NCI-H1436 (cell line): ENCODE measurements at places on chromosomes 7 and 10.
A peak's percentile ranks its signal among the peaks of the same experiment; 100 is the strongest.

- no peak for DNase-seq
Measured at GRCh38 chr10:74889662-74889998, 63.2 kb downstream of the KAT6B start.

DNA sequence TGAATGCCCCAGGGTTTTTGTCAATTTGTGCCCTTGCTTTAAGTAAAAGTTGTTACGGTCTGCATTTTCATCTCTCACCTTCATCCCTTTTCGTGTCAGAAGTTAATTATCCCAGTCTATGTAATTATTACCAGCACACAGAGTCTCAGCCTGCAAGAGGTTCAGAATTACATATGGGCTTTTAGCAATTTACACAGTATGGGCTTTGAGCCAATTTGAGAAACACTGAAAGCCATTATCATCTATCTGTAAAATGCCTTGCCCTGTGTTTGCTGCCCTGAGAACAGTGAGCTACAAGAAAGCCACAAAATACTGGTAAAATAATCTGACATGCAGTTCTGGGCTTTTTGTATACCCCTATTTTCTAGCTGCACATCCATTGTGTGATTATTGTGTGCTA, 125.6 kb upstream of the STEAP4 start:
- DNase-seq = peak; percentile 80

DNA sequence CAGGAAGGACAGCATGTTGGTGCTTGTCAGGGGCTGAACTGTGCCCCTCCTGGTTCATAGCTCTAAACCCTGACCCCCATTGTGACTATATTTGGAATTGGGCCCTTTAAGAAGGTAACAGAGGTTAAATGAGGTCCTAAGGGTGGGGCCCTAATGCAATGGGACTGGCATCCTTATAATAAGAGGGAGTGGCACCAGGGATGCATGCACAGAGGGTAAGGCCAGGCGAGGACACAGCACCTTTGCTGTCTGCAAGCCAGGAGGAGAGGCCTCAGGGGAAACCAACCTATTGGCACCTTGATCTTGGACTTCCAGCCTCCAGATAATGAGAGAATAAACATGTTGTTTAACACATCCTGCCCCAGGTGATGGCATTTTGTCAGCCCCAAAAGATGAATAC, 61.3 kb upstream of the EBF3 start:
- no peak for DNase-seq

DNA sequence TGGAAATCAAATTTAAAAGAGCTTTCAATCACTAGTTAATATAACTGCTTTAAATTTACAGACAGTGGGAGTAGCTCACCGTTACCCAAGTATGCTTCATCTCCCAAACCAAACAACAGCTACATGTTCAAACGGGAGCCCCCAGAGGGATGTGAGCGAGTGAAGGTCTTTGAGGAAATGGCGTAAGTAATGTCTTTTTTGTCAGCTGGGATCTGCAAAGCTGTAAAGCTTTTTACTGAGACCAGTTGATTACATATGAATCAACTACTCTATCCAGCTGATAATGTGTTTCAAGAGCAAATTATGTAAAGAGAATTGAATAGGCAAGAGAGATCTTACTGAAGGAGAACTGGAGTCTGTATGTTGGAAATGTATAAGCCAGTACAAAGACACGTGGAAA, 116.2 kb downstream of the GLCCI1 start:
- DNase-seq = peak; percentile 86

- no peak for DNase-seq
Measured at GRCh38 chr7:32108651-32109050, 38.4 kb upstream of the PDE1C start.

GRCh38 chr10:78758176-78758575, 310.6 kb upstream of the ZMIZ1 start:
- no peak for DNase-seq

- DNase-seq = no peak
Measured at GRCh38 chr7:128937647-128938543, at the start of gene IRF5. TSS of gene IRF5 (plus strand) at chr7:128937927. CDS start at chr7:128942082, 4,155 bp downstream.

DNA sequence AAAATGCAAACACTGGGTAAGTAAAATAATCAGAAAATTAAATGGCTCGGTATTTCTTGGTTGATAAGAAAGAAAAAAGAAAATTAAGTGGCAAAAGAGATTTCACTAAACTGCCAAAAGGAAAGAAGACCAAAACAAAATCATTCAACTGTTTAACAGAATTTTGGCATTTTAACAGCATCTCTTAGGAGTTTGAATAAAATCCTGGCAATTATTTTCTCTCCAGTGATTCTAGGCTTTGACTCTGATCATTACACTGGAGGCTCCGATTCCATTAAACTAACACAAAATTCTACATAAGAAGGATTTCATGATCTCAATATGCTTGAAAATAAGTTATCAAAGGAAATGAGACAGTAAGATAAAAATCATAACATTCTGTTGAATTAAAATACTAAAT, 62.3 kb downstream of the ARHGAP21 start:
- no peak for DNase-seq

- DNase-seq = no peak
Measured at GRCh38 chr10:78321500-78321899, 287.8 kb downstream of the RPS24 start.

- no peak for DNase-seq
Measured at GRCh38 chr7:3028758-3029093, 14.9 kb downstream of the CARD11 start.

DNA sequence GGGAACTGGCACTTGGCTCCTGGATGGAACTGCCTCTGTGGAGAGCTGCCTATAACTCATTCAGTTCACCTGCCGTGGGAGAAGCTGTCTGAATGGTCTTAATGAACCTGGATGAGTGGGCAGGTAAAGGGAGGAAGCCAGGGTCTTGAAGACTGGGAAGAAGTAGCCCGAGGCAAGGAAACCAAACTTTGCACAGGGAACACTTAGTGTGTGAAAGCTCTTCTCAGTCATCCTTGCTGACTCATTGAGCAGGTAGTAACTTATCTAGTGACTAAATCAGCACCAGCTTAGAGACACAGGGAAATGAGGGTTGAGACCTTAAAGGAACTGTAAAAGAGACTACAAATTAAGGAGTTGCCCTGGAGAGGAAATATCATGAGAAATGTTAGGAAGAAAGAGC, 9.9 kb downstream of the LRRC4 start:
- DNase-seq = no peak

- DNase-seq = no peak
Measured at GRCh38 chr10:73873838-73874215, 528 bp downstream of the CAMK2G start.

GRCh38 chr10:60035984-60036383, 129.6 kb upstream of the CCDC6 start:
- DNase-seq = no peak

- no peak for DNase-seq
Measured at GRCh38 chr10:18303851-18304801, 163.9 kb downstream of the CACNB2 start.

DNA sequence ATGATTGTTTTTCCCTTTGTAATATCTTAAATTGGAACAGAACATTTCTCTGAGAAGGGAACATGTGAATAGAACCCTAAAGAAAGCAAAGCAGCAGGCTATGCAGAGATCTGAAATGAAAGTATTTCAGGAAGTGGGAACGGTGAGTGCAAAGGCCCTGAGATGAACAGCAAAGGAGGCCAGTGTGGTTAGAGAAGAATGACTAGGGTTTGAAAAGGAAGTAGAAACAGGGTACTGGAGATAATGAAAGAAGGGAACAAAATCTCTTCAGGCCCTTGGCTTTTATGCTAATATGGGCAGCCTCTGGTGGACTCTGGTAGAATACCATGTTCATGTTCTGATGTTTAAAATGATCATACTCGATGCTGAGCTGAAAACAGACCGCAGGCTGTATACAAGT, 22.2 kb downstream of the ARHGAP21 start:
- DNase-seq = no peak

DNA sequence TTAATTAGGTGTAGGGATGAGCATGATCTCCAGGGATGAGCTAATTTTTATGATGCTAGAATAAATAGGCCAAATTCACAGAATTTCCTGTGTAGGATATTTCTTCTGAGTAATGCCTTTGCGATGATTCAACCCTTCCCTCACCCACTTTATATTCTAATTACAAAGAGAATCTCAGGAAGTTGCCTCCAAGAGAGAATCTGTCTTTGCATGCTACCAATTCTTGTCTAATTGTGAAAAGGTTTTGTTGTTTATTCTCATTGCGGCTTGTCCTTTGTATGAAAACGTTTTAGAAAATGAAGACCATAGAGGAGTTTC, 6.3 kb downstream of the C7orf57 start:
- DNase-seq = no peak

DNA sequence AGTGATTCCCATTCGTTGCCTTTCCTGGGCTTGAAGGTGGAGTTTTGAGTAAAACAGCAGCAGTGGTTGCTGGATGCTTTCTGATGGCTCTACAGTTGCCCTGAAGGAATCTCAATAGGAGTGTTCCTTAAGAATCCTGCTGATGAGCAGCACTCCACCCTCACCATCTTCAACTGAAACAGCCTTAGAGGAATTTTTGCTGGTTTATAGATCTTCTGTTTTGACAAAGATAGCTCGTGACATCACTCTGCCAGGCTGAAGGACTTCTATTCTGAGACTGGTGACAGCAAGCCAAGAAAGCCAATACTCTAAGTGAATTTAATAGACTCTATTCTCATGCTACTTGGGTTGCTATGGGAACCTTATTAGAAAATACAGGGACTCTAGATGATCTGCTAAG, 1014.7 kb downstream of the NRG3 start:
- DNase-seq = no peak

DNA sequence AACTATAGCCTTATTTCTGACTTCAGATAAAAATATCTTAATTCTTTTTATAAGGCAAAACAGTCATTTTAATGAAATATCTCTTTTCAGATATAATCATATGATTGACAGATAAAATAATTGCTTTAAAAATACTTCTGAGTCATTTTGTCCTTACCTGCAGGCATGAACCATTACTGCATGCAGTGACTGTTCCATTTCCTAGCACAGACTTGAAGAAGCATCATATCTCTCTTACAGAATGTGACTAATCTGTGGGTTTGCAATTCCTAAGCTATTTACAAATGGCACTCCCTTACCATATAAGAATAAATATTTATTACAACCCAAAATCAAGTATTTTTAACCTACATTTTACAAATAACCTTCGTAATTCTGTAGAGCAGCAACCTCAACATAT, 120.7 kb downstream of the SRPK2 start:
- DNase-seq = no peak

DNA sequence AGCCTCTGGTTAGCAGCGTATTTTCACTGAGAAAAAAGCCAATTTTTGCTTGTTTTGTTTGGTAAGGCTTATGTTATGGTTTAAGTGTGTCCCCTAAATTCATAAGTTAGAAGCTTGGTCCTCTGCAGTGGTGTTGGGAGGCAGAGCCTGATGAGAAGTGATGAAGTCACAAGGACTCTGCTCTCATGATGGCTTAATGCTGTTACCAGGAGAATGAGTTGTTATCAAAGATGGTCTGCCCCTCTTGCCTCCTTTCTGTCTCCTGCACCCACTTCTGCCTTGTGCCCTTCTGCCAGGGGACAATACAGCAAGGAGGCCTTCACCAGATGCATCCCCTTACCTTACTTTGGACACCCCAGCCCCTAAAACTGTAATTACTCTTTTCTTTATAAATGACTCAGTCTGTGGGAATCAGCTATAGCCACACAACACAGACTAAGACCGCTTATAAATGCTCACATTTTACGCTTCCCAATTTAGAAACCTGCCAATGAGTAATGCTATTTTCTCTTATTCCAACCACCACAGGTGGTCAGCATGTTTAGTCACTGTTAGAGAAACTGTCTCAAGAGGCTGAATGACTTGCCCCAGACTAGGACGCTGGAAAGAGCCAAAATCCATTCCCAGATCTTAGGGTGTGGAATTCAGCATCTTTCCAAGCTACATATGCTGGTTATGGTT, 6.1 kb upstream of the PKD1L1 start:
- no peak for DNase-seq

- DNase-seq = no peak
Measured at GRCh38 chr7:139829775-139830117, 682 bp downstream of the TBXAS1 start.

GRCh38 chr7:116653204-116653603, 18.8 kb upstream of the MET start:
- DNase-seq = no peak

- DNase-seq = no peak
Measured at GRCh38 chr7:13276977-13277376, 589.5 kb downstream of the ARL4A start.
